Myometrial cell (primary cell): ENCODE measurements at places on chromosomes 2 and 18. TPM values are rescaled to one million over a fixed set of nuclear protein-coding genes. Genes with fewer than 3 reads are reported as not detected.

CHCHD5 gene
- 19.3 and 43.5 TPM in 2 replicates for total RNA-seq

GKN2 gene
- total RNA-seq = not detected in 2 replicates

IL1R2 gene
- total RNA-seq = 0.53 TPM in 1 of 2 replicates, not detected in the other

DPP10 gene
- total RNA-seq = not detected in 2 replicates

TSGA10 gene
- 0.71 TPM in 1 of 2 replicates, not detected in the other for total RNA-seq

DSG4 gene
- not detected in 2 replicates for total RNA-seq

HOXD9 gene
- 3.2 and 5.8 TPM in 2 replicates for total RNA-seq

FRZB gene
- total RNA-seq = under 0.01 and 0.58 TPM in 2 replicates

DAPL1 gene
- total RNA-seq = not detected in 2 replicates

LOXHD1 gene
- not detected in 2 replicates for total RNA-seq

YES1 gene
- total RNA-seq = 64.5 and 113 TPM in 2 replicates

KRTCAP3 gene
- total RNA-seq = not detected in 2 replicates

TMEM247 gene
- total RNA-seq = not detected in 2 replicates

OTOS gene
- not detected in 2 replicates for total RNA-seq

UGT1A5 gene
- not detected in 2 replicates for total RNA-seq

TMEM163 gene
- not detected in 2 replicates for total RNA-seq

RAX gene
- total RNA-seq = not detected in 2 replicates

GPAT2 gene
- total RNA-seq = 3.0 and 9.2 TPM in 2 replicates

ANKRD30BL gene
- not detected in 2 replicates for total RNA-seq

HOXD4 gene
- 0.18 and 2.0 TPM in 2 replicates for total RNA-seq

VAMP8 gene
- total RNA-seq = not detected in 2 replicates

RBM44 gene
- total RNA-seq = under 0.01 TPM in 2 replicates

SLC9A4 gene
- not detected in 2 replicates for total RNA-seq

TTC31 gene
- total RNA-seq = 18.5 and 31.2 TPM in 2 replicates

LDLRAD4 gene
- total RNA-seq = not detected in 2 replicates

CAPN13 gene
- total RNA-seq = not detected in 2 replicates

CABLES1 gene
- 0.29 and 0.71 TPM in 2 replicates for total RNA-seq

VWA3B gene
- not detected in 2 replicates for total RNA-seq

PPIL3 gene
- 43.8 and 57.2 TPM in 2 replicates for total RNA-seq

GCKR gene
- total RNA-seq = not detected in 2 replicates

CABYR gene
- 4.0 and 15.1 TPM in 2 replicates for total RNA-seq

IL1F10 gene
- not detected in 2 replicates for total RNA-seq

FAM110C gene
- total RNA-seq = not detected in 2 replicates

UPP2 gene
- not detected in 2 replicates for total RNA-seq

PSD4 gene
- total RNA-seq = 3.2 and 4.6 TPM in 2 replicates

CYP27A1 gene
- total RNA-seq = 19.3 and 20.4 TPM in 2 replicates
